ENCODE measurements at places on chromosomes 12 and 14.
A peak's percentile ranks its signal among the peaks of the same experiment; 100 is the strongest.

DNA sequence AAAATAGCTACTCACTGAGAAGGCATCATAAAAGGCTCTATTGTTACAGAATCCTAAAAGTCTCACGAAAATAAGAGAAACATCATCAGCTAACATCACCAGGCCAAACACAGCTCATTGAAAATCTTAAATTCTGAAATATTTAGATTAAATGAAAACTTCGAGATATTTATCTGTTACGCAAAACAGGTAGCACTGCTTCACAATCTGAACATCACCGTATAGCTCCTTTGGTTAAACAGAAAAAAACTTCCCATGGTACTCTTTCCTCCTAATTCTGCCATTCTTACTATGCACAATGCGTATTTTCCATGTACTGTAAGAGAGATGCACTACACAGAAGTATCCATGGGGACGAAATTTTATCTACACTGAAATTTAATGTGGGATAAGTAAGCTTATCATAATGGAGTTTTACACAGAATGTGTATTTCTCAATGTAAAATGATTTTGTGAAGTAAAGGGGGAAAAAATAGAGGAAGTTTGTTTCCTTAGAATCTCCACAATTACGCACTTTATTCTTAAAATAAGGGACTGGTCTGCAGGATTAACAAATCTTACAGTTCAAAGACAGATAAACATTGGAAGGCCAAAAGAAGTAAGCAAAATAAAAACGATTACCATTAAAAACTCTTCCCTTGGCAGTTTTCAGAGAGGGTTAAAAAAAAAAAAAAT lies 1.9 kb downstream of the SGPP1 start:
- no peak for DNase-seq

- DNase-seq, result no peak
Observed at GRCh38 chr14:97432586-97432985, 635.4 kb downstream of the VRK1 start.

DNA sequence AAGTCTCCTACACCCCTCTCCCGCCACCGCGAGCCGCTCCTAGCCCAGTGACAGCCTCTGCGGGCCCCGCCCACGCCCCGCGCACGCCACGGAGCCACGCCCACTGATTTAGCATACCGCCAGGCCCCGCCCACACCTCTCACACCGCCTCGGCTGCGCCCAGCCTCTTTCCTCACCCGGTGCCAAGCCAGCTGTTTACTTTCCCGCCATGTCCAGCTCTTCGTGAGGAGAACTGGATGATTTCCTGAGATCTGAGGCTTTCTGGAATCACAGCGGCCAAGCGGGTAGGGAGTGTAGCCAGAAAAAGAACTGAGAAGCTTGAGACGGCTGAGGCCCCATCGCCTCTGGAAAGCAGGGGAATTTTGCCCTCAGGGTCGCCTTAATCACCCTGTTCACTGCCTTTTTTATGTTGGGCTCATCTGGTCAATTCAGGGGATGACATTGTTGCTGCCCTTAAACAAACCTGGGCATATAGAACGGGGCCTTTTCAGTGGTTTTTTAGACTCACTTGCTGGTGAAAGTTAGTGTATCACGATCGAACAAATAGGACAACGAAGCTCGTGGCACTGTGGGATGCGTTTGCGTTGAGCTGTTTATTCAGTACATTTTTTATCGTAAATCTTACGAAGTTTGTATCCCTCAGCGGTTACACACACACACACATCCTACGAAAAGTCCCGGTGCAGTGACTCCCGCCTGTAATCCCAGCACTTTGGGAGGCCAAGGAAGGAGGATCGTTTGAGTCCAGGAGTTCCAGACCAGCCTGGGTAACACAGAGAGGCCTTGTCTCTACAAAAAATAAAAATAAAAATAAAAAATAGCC lies at the start of gene RNF212B:
TSS of gene RNF212B (plus strand) at position 165 of the 823 bp plus-strand sequence. CDS start 2,410 bp downstream, outside the sequence.
- peak; percentile 93 for DNase-seq

DNA sequence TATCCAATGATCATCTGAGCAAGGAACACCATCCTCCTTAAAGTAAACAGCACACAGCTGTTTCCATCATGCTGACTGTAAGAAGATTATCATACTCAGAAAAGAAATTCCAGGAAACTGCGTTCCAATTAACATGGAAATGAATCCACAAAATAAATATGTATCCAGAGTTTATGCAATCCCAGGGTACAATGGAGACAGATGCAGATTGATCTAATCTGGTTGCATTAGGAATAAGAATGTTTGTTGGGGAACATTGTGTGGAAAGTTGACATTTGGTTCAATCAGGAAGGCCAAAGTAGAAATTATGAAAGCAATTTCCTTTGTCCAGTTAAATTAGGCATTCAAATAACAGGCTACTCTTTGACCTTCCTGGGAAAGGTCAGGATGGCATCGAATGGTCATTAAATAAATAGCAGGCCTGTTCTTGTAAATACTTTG lies 236.9 kb upstream of the AMIGO2 start:
- DNase-seq, result no peak

DNA sequence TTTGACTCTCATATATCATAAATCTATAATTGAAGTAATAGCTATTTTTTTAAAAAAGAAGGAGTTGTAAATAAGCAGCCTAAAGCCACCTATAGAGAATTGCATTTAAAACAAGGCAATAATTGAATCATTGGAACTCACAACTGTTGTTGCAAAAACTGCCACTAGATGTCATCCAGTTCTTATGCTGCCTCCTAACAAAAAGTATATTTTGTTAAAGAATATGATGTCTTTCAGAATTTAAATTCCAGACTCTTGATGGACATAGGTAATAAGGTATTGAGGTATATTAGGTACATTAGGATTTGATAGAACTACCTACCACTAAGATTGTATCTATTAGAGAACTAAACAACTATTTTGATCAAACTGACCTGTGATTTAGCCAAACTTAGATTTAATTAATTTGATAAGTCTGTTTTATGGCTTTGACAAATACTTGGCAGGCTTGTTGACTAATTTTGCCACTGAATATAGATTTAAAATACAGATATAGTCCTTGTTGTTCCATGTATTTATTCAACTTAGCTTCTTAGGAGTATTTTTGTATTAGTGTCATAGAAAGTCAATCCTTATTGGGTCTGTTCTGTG lies 401.4 kb downstream of the RPL10L start:
- DNase-seq, result no peak

- no peak for DNase-seq
Observed at GRCh38 chr14:56659964-56660551, 80.5 kb downstream of the TMEM260 start.

DNA sequence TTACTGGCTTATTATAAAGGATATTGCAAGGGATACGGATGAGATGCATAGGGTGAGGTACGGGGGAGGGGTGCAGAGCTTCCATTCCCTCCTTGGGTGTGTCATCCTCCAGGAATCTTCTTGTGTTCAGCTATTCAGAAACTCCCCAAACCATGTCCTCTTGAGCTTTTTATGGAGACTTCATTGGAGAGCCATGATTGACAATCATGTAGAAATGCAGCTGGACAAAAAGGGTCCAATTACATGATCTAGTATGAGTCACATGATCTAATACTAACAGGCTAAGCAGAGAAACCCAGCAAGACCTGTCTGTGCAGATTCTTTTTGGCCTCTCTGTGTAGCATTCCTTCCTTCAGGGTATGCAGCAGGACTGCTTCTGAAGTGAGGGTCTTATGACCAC lies 23.9 kb upstream of the FLVCR2 start:
- DNase-seq, result no peak

- DNase-seq, result no peak
Observed at GRCh38 chr12:18719922-18720510, 17.8 kb downstream of the PLCZ1 start.

- no peak for DNase-seq
Observed at GRCh38 chr12:94775710-94776109, 125.4 kb upstream of the TMCC3 start.

- no peak for DNase-seq
Observed at GRCh38 chr12:2535583-2536204, 259.1 kb upstream of the FKBP4 start.

DNA sequence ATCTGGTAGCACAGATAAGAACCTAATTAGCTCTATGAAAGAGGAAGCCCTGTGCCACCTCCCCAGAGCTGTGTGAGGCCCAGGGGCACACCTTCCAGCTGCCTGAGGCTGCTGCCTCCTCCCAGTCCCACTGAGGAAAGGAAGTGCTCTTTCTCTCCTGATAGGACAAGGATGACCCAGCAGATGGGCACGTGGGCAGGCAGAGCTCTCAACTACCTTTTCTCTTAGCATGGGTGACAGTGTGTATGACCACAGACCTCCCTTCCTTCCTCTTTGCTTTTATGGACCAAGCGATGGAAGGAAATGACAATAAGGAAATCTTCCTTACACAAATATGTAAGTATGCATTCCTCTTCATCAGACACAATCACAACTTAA lies 127.6 kb upstream of the AMIGO2 start:
- peak; percentile 86 for DNase-seq

DNA sequence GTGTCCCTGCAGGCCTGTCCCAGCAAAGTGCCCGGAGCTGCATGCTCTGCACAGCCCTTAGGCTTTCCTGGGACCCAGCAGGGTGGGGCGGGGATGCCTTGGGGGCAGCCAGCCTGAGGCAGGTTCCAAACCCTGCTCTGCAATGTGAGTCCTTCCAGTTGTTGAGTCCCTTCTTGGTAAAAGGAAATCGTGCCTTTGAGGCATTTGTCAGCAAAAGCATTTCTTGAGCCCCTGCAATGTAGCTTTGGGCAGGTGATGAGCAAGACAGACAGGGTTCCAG lies 38.1 kb upstream of the TRAF3 start:
- DNase-seq, result no peak

DNA sequence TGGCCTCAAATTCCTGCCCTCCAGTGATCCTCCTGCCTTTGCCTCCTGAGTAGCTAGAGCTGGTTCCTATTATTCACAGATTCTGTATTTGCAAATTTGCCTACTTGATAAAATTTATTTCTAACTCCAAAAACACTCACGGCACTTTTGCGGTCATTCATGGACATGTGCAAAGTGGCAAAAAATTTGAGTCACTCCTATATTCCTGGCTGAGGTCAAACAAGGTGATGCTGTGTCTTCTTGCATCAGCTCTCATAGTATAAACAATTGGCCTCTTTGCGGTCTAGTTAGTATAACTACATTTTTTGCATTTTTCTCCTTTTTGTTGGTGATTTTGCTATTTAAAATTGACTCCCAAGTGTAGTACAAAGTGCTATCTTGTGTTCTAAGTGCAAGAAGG lies 24.7 kb downstream of the ATF1 start:
- DNase-seq, result no peak

DNA sequence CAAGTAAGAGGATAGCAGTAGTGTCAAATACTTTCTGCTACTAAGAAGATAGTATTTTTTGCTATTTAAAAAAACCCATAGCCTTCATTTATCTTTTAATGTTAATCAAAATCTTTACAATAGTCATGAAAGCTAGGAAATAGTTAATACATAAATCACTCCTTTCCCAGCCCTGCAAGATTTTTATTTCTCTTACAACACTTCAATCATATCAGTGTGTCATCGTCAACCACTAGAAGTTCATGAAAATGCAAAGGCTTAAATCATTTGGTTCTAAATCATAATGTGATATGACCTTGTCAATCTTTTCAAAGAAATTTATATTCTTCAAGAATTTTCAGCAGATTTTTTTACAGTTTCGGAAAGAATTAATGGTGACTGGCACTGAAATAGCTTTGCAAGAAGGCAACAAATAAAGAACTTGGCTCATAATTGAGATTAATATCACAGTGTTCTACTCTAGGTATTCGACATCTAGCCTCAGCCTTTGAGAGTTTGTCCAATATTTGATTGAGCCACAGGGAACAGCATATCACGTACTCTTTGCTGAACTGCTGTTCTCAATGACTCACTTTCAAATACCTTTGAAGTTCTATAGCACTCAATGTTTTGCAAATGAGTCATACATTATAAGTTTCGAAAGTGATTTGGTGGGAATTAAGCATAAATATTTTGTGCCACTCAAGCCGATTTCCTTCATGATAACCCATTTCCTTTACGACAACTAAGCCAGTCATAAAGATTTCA lies 384.0 kb upstream of the FOXG1 start:
- DNase-seq, result no peak

DNA sequence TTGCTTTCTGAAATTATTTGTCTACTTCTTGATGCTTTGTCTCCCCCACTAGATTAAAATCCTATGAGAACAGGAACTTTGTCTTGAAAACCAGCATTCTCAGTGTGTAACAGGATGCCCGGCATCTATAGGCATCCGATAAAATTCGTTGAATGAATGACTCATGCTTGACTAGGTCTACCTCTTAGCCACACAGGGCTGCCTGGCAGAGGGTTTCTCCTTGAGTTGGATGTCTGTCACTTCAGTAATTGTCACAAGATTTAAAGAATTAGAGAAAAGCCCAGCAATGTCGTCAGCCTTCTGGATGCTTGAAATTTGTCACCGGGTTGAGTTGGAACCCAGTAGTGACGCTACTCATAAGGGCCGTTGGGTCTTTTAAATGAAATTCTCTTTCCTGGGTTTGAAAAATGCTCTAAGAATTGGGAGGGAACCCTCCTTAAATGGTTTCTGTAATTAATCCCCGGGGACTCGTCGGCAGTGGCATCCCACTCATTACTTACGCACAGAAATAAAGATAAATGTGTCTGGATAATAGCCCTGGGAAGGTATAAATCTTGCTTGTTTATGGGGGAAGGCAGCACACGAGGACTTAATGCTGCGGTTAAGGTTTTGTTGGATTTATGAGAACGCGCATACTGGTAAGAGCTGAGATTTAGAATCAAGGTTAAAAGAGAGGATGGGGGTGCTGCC lies 194.1 kb downstream of the AACS start:
- no peak for DNase-seq

DNA sequence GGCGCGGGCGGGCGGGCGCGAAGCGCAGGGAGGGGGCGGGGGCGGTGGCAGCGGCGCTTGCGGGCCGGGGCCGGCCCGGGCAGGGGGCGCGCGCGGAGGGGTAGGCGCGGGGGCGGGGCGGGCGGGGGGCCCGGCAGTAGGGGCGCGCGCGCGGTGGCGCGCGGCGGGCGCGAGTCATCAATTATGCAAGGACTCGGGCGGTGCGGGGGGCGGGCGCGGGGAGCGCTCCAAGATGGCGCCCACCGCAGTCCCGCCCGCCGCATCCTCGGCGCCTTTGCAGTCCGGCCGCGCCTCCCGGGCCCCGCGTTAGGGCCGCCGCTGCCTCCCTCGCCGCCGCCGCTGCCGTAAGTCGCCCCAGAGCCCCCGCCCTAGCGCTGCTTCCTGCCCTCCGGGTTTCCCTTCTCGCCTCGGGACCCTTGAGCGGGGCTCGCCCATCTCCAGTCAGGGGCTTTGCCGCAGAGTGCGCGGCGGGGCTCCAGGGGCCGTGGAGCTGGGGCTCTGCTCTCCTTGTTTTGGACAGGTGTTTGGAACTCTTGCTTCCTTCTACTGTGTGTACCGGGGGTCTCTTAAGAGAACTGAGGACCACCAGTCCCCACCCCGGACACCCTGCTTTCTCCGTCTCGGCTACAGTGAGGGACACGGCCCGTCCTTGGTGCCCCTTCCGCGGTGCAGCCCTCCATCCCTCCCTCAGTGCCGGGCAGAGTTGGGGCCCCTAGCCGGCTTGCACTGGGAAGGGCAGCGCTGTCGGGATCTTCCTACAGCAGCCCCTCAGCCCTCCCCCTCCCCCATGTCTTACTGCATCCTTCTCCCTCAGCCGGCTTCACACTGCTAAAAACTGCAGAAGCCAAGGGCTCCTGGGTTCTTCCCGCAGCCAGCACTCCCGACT lies at the start of gene SCN8A:
TSS of gene SCN8A (plus strand) at position 218 of the 886 bp plus-strand sequence. CDS start 71,585 bp downstream, outside the sequence.
- DNase-seq, result no peak

GRCh38 chr14:36975834-36976233 lies 196.6 kb downstream of the SLC25A21 start:
- DNase-seq, result no peak

- DNase-seq, result no peak
Observed at GRCh38 chr14:73091044-73091443, 32.7 kb downstream of the RBM25 start.

- DNase-seq, result no peak
Observed at GRCh38 chr14:50669441-50669986, 1.4 kb upstream of the SAV1 start.
